Activated naive CD4-positive, alpha-beta T cell treated with anti-CD3 and anti-CD28 coated beads for 36 hours (primary cell): ENCODE measurements at places on chromosomes 3 and 15.

- DNase-seq, result no peak
These were observed 751.6 kb upstream of the ROBO1 start for GRCh38 chr3:80519436-80519835.

- no peak for DNase-seq
These were observed 25.6 kb downstream of the CEP63 start for GRCh38 chr3:134511500-134511899.

GRCh38 chr3:128222796-128223385 lies 69.6 kb downstream of the EEFSEC start:
- DNase-seq, result no peak

DNA sequence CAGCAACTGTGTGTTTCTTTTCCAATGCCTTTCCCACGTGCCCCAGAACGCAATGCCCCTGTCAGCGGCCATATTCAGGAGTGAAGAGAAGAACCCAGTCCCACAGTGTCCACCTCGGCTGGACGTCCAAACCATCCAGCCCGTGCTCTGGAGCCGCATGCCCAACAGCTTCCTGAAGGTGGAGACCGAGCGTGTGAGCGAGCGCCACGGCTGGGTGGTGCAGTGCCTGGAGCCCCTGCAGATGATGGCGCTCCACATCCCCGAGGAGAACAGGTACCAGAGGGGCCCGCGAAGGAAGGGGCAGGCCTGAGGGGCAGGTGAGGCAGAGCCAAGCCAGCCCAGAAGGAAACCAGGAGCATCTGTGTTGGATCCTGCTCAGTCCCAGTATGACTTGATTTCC lies 308.1 kb upstream of the CHRM5 start:
- no peak for DNase-seq

GRCh38 chr3:169144731-169145130 lies 518.8 kb downstream of the MECOM start:
- no peak for DNase-seq

DNA sequence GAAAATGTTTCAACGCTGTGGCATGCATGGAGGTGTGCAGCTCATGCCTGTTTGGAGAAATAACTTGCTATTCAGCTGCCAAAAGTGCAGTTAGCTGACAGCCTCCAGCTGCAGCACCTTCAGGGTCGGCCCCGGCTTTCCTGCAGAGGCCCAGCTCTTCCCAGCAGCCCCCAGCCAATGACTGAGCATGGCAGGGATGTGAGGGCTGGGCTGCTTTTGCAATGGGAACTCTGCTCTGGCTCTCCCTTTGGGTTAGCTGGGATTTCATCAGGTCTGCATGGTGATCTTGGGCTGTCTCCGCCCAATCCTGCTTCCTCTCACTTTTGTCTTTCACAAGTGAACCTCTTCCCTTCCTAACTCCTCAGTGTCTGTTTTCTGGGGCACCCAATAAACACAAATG lies 396.6 kb downstream of the EPHB1 start:
- DNase-seq, result no peak
